CD4-positive, alpha-beta T cell treated with Interleukin-12 subunit alpha and Interleukin-12 subunit beta, for 1 hour (primary cell): ENCODE measurements at places on chromosomes 16 and 17.
A peak's percentile ranks its signal among the peaks of the same experiment; 100 is the strongest.

DNA sequence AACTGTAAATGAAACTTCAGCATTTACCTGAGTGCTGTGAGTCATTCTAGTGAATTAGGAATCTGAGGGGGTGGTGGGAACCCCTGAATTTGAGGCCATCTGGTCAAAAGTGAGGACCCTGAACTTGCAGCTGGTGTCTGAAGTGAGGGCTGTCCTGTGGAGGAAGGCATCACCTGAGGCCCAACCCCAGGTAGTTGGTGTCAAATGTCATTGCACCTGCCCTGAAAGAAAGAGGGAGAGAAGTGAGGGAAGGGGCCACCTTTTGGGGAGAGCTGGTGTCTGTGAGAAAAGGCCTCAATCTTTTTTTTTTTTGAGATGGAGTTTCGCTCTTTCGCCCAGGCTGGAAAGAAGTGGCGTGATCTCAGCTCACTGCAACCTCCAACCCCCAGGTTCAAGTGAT lies 12.5 kb upstream of the PRPSAP1 start:
- DNase-seq, result no peak

DNA sequence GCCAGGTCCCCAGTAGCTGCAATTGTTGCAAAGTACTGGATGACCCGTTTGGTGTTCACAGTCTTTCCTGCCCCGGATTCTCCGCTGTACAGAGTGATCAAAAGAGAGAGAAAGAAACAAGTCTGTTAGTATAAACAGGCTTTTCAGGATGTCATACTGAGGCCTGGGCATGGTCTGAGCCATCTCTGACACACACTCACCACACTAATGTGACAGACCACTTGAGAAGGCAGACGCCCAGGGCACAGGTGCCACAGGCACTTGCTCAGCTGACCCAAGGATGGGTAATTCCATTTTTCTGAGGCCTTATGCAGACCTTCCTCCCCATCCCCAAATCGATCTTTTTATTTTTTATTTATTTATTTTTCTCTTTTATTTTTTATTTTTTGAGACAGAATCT lies 7.5 kb downstream of the MYH3 start:
- no peak for DNase-seq

DNA sequence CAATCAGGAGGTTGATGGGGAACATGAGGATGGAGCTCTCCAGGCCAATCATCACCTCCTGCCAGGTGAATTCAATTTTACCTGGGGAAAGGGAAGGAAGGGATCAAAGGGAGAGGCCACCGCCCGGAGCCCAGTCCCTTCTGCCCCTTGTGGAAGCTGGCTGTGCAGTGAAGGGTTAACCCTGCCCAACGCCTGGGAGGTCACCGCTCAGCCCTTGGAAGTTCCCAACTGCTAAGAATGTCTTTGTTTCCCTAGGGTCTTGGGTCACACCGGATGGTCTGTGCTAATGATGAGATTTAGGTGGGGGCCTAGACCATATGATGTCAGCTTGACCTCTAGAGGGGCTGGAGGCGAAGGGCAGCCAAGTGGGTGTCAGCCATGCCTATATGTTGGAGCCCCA lies 52.1 kb upstream of the GCSH start:
- no peak for DNase-seq

DNA sequence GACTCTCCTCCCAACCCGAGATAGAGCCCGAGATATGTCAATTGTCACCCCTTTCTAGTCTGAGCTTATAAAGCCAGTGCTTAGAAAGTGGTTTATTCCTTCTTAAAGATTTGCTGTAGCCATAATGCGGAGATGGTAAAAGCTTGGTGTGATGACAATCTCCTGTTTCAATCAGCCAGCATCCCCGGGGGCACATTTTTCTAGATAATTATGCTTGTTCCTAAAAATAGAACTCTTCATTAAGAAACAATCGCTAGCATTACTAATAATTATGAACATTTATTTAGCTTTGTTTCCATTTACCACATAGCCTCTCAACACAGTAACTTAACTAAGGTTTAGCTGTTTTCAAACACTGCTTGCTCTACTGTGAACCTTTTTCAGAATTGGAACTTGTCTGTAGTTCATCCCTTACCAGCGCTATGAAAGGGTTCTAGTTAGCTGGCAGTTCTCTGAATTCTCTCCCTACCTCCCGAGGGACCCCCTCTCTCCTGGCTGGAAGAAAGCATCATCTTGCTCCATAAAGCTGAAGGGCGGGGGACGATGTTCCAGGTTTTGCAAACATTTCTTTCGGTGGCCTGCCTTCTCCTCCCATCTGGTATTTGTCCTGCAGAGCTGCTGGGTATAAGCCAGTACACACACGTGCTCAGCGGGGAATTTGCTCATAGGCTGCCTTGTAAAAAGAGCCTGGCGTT lies 922 bp upstream of the MRPL58 start:
- no peak for DNase-seq

- DNase-seq, result no peak
Measured at GRCh38 chr16:12876778-12877177, 24.6 kb upstream of the SHISA9 start.

DNA sequence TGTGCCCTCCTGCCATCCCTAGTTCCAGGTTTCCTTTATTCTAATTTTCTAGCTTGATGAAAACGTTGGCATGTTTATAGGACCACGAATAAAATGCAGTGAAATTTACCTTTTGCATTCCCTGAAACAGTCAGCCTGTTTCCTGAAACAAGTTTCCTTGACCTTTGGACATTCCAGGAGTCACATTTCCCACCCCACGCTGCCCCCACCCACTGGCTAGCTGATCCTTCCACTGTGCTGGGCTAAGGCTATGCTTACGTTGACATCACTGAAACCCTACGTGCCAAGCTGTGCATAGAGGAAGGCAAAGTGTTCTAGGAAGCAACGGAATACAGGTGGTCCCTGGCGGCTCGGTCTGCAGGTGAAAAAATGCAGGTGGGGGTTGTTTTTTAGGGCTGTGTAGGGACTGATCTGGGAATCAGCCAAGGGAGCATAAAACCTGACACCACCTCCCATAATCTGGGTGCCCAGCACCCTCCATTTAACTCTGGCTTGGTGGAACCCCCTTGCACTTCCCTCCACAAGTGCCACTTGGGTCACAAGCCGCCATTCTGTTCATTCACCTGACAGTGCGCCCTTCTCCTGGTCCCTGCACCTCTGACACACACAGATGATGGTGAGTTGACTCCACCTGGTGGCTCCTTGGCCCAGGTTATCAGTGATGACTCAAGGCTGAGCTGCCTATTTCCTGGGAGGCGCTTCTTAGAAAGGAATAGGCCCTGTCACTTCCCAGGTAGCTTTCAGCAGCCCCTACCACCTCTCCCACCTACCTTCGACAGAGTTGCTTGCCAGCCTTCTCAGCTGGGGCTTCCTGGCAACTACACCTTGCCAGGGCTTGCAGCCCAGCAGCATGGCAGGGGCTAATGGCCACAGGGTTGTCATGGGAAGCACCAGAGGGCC lies 83.7 kb downstream of the N4BP1 start:
- peak; percentile 16 for DNase-seq

GRCh38 chr16:79607587-79607986 lies 7.0 kb upstream of the MAF start:
- DNase-seq, result no peak

DNA sequence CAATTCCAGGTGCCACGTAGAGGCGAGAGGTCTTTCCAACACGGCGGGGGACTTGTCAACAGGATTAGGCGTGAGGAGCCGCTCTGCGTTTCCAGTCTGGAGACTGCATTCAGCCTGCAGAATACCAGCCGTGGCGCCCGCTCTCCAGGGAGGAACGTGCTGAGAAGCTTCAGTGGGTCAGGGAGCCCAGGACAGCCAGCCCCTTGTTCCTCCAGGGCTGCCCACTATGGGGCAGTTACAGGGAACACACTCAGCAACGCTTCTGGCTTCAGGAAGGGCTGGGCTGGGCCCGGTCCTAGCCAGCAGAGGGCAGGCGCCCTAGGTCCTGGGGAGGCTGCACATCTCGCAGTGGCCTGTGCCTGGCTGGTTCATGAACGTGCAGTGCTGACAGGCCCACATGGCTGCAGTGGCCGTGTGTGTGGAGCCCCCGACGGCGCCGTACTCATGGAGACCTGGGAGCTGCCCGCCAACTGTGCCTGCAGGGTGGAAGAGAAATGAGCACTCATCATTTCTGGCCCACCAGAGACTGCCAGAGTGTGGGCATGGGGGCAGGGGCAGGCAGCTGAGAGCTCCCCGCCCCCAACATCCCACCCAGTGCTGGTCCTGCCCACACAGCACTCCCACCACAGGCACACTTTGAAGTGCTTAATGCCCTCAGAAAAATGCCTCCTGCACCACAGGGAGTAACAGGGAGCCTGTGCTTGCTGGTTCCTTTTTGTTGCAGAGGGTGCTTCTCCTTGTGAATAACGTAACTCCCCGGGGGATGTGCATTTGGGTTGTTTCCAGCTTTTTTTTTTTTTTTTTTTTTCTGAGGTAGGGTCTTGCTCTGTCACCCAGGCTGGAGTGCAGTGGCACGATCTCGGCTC lies 7.0 kb upstream of the FAAP100 start:
- DNase-seq, result no peak

DNA sequence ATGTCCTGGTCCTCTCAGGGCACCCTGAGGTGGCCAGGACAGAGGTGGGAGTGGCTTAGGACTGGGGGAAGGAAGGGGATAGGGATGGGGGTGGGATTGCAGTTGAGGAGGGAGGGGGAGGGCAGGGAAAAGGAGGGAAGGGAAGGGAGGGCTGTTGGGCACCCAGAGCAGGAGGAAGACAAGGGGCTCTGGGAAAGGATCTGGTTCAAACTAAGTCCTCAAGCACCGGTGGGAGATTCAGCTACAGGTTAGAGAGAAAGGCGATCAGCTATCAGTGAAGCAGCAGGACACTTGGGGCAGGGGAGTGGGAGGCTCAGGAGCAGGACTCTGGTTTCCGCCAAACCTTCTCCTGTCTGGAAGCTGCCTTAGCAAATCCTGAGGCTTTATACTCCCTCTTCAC lies 44.6 kb upstream of the ACSM2B start:
- no peak for DNase-seq

DNA sequence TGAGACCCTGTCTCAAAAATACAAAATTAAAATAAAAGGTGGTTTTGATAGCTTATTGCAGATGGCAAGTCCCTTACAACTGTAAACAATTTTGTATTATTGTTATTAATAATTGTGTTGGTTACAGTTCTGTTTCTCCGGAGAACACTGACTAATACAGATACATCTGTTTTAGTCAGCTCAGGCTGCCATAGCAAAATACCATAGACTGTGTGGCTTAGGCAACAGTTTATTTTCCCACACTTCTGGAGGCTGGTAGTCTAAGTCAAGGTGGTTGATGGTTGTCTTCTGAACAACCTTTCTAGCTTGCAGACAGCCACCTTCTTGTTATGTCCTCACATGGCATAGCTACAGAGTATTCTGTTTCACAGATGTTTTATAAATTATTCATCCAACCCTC lies 14.2 kb upstream of the IL21R start:
- no peak for DNase-seq

GRCh38 chr17:16044487-16044886 lies 44.9 kb downstream of the TTC19 start:
- no peak for DNase-seq

- no peak for DNase-seq
Measured at GRCh38 chr17:59810894-59811153, 81.9 kb downstream of the TUBD1 start.

GRCh38 chr16:28069971-28070794 lies 6.7 kb upstream of the GSG1L start:
- no peak for DNase-seq

DNA sequence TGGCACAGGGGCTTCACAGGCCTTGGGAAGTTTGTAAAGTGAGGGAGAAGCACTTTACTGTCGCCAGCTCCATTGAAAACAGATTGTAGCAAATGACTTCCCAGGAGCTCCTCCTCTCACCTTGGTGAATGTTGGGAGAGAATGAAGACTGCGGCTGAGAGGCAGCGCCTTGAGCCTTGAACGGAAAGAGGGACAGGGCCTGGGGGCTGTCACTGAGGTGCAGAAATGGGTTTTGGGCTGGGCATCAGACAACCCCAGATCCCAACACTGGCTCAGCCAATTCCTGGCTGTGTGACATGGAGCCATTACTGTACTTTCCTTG lies 603 bp upstream of the MRTFB start:
- peak; percentile 1 for DNase-seq

DNA sequence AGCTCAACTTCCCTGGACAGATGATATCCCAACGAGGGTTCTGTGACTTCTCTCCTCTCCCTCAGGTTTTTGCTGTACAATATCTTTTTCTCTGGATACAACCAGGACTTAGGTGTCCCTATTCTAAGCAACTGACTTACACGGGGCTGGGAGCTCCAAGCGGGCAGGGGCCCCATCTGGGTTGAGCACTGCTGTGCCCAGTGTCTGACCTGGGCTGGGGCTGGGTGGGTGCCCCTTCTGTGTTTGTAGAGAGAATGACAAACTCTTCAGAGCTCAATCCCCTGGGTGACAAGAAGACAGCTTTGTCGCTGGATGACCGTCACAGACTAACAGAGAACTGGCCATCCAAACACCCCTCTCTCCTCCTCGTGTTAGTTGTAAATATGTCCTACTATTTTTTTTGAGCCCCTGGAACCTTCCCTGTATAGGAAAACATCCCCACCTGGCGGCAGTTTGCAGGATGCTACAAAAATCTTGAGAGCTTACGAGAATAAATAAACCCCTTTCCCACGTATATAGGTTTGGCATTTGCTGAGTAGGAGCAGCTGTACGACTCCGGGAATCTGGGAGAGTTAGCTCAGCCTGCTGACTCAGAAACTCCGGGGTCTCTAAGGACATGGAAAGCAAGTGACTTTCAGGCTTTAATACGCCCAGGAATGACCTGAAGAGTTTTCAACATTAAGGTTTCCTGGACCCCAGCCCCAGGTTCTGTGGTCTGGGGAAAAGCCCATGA lies 23.7 kb upstream of the RCVRN start:
- no peak for DNase-seq

- DNase-seq, result no peak
Measured at GRCh38 chr16:80006241-80007215, 406.0 kb upstream of the MAF start.

DNA sequence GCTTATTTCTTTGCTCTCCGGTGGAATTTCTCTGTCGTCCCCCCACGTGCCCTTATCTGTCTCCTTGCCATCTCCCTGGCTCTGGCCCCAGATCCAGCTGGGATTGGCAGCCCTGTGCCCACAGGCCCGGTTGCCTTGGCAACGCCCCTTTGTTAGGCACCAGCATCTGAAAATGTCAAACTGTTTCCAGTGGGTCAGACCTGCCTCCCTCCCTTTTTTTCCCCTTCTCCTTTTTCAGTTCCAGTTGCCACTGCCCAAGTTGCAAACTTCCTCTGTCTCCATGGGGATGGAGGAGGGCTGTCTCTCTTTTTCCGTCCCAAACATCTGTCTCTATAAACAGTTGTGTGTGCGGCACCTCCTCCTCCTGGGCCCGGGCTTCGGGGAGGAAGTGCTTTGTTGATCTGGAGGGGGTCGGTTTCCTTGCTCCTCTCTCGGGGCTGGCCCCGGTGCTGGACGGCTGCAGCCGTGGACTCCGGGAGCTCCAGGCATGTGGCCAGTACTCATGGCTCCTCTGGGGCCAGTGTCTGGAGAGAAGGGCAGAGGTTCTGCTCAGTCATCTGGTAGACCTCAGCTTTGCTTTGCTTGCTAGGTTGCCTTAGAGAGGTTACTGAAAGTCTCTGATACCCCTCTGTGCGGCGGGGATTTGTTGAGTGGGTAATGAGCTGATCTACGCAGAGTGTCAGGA lies 35.3 kb downstream of the SOCS3 start:
- peak; percentile 48 for DNase-seq

- DNase-seq, result no peak
Measured at GRCh38 chr17:47243737-47244598, 9.7 kb upstream of the ITGB3 start.

GRCh38 chr16:31073142-31073969 lies 684 bp downstream of the ZNF668 start:
- DNase-seq, result peak; percentile 85

GRCh38 chr17:80029258-80029974 lies 6.3 kb downstream of the TBC1D16 start:
- DNase-seq, result no peak
